ENCODE measurements at places on chromosomes 16 and 17.

- peak; percentile 55 for DNase-seq
Measured at GRCh38 chr17:78343187-78343542, 16.7 kb downstream of the SOCS3 start.

- DNase-seq, result no peak
Measured at GRCh38 chr16:78705694-78706093, 606.2 kb downstream of the WWOX start.

- no peak for DNase-seq
Measured at GRCh38 chr17:39632153-39632941, 4.6 kb upstream of the STARD3 start.

- no peak for DNase-seq
Measured at GRCh38 chr16:88499292-88499691, 46.2 kb downstream of the ZFPM1 start.

GRCh38 chr16:70788668-70789594 is 12.0 kb downstream of the VAC14 start:
- DNase-seq, result no peak

GRCh38 chr17:81334391-81334901 is 39.3 kb upstream of the SLC38A10 start:
- DNase-seq, result no peak

- no peak for DNase-seq
Measured at GRCh38 chr17:31674717-31675349, 184.2 kb downstream of the COPRS start.

DNA sequence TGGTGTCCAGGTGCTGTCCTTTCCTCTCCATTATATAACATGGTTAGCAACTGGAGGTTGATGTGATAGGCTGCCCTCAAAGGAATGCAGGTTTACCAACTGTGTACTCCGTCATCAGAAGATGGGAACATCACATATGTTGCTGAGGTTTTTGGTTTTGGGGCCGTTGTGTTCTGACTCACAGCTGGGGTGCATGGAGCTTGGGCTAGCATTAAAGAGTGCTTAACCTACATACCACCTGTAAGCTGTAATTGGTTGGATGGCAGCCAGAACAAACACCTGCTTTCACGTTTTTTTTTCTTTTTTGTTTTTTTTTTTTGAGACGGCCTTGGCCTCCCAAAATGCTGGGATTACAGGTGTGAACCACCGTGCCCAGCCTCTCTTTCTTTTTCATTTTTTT is 20.9 kb downstream of the TMEM11 start:
- no peak for DNase-seq

DNA sequence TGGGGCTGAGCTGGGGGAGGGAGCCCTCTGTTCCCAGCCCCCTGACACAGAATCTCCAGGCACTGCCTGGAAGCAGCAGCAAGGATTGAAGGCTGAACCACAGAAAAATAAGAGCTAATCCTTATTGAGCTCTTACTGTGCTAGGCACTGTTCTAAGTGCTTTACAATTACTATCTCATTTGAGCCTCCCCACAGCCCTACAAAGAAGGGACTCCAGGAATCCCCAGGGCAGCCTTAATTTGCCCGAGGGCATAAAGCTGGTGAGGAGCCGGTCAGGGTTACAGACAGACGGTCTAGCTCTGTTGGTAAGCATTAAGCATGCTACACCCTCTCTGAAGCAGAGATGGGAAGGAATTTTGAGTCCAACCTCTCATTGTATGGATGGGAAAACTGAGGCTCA is 7.0 kb downstream of the SAMD14 start:
- DNase-seq, result no peak

- no peak for DNase-seq
Measured at GRCh38 chr17:49477709-49478108, 17.4 kb upstream of the NGFR start.

DNA sequence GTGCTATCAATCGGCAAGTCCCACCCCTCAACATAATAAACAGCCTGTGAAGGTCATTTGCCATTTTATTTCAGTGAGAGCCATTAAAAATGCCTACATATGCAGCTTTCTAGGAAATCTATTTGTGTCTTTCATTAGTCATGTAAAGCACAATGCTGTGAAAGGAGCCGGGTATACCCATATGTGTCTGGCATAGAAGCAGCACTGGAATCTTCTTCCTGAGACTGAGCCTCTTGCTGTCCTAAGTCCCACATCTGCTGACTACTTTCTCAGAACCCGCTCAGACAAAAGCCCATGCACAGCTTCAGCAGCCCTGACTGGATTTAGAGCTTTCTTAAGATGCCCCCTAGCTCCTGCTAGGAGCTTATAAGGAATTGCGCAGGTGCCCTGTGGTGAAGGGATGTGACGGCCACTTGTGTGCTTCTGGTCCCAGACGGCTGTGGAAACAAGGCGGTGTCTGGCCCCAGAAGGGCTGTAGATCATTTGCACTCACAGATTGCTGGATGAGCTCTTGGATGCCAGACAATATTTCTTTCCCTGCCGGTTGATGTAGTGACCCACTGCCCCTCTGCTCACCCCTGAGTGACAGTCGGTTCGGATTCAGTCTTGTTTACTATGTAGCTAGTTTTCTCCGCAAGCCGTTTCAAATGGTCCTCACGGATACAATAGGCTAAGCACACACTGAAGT is 172.2 kb downstream of the ANKFN1 start:
- no peak for DNase-seq

GRCh38 chr17:78001612-78002011 is 43.1 kb downstream of the TNRC6C start:
- no peak for DNase-seq

GRCh38 chr17:75809631-75810111 is 25.1 kb downstream of the UNK start:
- no peak for DNase-seq

- no peak for DNase-seq
Measured at GRCh38 chr16:1963806-1964505, 670 bp downstream of the RPS2 start.

GRCh38 chr16:67278773-67279295 is 498 bp upstream of the PLEKHG4 start:
- DNase-seq, result no peak

- no peak for DNase-seq
Measured at GRCh38 chr17:67821871-67822367, 3.4 kb upstream of the BPTF start.
